NCI-H1694 (cell line): ENCODE measurements at places on chromosomes 3 and 15.

DNA sequence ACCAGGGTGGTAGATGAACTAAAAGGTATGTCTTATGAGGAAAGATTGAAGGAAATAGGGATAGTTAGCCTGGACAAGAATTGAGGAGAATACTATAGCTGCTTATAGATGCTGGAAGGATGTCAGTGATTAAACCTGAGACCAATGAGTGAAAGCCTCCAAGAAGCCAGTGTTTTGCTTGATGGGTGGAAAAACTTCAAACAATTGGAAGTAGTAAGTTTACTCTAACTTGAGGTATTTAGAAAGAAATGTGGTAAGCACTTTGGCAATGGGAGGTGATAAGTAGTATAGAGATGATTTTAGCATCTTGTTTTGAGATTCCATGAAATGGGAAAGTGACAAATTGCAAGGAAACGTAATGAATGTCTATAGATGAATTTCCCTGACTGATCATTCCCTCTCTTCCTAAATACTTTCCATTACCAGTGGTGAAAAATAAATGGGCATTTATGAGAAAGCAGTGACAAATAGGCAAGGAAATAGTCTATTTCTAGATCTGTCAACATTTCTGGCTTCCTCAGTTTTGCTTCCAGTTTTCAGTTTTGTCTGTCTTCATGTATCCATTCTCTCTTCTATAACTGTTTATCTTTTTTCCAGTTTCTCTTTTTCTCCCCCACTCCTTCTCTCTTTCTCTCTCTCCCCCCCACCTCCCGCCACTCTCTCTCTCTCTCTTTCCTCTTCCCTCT, 19.2 kb downstream of the SLC15A2 start:
- no peak for DNase-seq

DNA sequence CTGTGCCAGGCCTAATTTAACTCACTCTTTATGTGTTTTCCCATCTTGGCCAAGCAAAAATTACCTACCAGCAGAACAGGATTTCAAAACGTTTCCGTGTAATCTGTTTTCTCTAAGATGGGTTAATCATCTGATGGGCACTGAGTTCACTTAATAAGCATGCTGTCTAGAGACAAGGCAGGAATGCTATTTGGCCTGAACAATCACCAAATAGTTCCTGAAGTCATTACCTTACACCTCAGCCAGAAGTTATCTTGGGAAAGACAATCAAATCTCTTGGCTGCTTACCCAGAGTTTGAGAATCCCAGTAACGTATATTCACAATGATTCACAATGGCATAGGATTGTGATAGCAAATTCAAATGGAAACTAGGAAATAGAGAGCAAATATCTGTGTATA, 779.1 kb downstream of the CADM2 start:
- DNase-seq = no peak

- DNase-seq = no peak
These were observed 4.6 kb downstream of the FAM3D start for GRCh38 chr3:58661836-58662420.

DNA sequence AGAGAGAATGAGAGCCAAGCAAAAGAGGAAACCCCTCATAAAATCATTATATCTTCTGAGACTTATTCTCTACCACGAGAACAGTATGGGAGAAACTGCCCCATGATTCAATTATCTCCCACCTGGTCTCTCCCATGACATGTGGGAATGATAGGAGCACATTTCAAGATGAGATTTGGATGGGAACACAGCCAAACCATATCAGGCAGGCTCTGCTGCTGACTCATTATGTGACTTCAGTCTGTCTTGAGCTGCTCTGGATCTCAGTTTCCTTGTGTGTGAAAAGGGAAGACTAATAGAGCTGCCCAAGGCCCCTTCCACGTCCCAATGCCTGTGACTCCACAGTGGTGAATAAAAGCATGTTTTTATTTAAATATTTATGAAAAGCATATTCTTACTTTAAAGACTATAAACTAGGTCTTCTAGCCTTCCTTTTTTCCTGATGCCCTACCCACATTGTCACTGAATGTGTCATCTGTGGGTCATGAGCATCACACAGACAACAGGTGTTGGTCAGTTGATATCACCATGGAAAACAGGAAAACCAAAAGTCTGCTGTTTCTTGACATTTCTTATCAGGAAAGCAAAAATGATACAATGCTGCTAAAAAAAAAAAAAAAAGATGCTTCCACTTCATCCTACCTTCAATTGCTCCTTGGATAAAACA, 96.0 kb upstream of the PPP2R3A start:
- no peak for DNase-seq

- no peak for DNase-seq
These were observed 3.6 kb upstream of the PLA1A start for GRCh38 chr3:119594066-119594465.

DNA sequence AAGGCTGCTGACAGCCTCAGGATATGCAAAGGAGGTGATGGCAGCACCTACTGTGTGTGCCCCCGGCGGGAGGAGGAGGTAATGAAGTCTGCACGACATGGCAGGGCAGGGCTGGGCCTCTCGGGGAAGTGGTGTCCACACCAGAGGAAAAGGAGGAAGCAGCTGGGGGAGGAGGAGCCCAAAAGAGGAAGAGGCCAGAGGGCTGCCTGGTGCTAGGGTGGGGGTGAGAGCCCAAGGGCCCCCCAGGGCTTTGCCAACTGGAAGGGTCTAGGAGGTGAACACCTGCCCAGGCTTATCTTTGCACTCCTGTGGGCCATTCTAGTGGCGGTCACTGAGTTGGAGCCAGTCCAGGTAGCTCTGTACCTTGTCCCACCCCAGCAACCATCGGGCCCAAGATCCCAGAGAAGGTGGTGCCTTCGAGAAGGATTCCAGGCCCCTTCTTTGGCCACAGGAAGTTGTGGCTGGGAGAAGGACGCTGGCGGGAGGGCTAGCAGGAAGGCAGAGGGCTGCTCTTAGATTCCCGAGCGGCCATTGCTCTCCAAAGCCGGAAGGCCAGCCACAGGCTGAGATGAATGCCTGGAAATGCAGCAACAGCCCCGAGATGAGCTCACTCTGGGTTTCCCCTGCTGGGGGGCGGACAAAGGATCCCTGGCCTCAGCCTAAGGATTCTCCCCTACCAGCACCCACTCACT, 7.0 kb downstream of the GNAI2 start:
- no peak for DNase-seq

GRCh38 chr15:44045217-44045616, 149.9 kb downstream of the FRMD5 start:
- DNase-seq = no peak

DNA sequence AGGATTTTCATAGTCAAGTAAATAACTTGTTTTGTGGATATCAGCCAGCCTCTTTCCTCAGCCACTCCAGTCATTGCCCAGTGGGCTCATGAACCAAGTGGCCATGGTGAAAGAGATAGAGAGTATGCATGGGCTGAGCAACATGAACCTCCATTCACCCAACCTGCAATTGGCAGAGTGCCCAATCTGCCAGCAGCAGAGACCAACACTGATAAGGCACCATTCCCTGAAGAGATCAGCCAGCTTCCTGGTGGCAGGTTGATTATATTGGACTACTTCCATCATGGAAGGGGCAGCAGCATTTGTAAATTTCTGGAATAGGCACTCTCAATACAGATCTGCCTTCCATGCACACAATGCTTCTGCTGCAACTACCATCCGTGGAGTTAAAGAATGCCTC, 10.3 kb upstream of the MCF2L2 start:
- no peak for DNase-seq

DNA sequence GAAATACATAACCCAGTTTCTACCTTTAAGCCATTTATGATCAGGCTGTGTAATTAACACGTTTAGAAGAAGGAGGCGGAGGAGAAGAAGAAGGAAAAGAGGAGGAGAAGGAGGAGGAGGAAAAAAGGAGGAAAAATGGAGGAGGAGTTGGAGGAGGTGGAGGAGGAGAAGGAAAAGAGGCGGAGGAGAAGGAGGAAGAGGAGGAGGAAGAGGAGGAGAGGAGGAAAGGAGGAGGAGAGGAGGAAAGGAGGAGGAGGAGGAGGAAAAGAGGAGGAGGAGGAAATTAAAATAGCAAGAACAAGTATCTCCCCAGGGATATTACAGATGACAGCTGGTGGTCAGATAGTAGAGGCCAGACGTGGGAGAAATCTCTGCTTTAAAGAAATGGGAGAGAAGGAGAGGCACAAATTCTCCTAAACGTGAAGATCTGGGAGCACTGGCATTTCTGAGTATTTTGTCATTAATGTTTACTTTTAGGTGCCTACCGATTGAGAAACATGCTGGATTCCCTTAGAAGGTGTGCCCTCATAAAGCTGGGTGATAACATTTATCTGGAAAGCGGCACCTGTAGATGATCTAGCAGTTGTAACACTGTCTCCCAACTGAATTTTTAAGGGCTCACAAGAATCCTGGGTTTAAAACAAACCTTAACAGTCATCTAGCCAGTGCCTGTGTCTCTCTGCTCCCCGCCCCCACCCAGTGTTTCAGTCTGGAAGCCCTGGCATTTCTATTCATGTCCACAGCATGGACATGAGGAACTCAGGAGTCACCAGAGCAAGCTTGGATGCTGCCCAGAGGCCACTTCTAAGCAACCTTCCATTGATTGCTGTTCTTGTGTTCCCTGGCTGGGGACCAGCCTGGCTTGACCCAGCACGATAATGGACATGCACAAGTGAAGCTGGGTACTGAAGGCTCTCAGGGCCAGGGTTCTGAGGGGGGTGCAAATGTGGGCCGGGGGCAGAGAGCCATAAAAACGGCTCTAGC, 75.2 kb downstream of the CHRNA7 start:
- no peak for DNase-seq

DNA sequence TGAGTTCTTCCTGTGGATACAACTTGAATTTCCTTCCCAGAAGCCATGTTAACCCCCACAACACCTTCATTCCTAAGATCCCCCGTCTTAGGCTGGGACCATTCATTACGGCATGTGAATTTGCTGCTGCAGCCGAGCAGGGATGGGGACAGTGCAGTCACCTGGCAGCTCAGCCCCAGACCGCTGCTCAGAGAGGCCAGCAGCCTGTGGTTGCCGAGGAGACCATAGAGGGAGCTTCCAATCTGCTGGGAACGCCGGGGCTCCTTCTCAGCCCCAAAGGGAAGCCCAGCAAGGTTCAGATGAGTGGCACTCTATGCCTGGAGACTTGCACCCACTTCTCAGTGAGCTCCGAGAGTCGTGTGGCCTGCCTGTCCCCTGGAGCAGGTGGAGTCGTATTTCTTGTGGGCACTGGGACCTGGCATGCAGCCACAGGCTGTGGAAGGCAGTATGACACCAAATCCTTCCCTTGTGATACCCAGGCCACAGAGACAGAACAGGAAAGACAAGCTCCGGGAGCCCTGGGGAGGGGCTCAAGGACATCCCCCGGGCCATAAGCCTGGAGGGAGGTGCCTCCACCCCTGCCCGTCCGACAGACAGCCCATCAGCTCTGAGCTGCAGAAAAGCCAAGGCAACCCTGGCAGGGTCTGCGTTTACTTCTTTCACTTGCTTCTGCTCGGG, 167.3 kb downstream of the FAM43A start:
- no peak for DNase-seq

DNA sequence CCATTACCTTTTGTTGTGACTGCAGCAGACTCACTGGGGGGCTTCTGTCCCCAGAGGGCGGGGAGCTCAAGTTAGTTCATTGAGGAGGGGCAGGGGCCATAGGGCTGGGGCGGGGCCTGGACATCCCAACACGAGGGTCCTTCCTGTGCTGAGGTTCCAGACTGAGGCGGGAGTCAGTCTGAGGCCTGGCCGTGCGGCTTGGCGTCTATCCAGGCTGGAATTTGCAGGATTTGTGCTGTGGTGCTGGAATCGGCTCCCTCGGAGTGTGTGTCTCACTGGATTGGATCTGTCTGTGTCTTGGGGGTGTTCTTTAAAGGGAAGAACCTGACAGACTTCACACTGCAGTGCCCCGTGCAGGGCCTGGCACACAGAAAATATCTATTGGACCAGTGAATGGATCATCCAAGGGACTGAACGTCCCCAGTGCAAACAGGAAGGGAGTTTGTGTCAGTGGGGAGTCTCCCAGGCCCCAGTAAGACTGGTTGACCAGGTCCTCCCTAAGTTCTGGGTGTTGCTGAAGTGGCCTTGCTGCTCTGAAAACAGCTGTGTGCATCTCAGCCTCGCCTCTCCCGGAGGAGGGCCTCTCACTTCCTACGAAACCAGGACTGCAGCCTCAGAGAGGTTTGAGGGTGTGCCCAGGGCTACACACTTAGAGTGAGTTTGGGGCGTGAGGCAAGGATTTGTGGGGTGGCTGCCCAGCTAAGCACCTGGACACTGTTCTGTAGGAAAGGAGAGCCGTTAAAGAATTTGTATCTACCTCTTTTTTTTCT, 26.1 kb downstream of the GOLGA6L2 start:
- DNase-seq = no peak

DNA sequence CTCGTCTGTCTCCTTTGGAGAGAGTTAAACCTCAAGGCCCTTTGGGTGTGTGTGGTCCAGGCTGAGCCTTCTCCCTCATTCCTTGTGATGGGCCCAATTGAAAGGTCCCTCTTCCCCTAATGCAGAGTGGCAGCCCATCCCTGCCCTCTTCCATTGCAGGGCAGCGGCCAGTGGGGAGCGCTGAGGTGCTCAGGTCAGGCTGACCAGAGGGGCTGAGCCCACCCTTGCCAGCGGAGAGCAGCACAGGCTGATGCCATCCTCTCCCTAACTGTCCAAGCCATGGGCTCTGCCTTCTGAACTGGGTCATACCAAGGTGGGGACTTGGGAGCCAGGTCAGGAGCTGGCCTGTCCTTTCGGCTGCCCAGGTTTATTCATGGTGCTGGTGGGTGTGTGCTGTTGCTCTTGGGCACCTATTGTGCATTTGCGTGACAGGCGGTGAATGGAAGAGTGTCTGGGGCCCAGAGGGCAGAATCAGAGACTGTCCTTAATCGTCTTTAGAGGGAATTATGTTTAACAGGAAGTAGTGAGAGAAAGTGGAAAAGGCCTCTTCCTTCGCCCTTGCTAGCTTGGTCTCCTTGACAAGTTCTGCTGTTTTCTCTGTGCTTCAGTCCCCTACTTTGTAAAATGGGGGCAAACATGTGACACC, 96.9 kb downstream of the VGLL4 start:
- DNase-seq = no peak

- DNase-seq = peak; percentile 53
These were observed 26.7 kb downstream of the ABHD2 start for GRCh38 chr15:89114990-89115389.

- DNase-seq = no peak
These were observed 117.6 kb downstream of the IL5RA start for GRCh38 chr3:2992534-2992933.

DNA sequence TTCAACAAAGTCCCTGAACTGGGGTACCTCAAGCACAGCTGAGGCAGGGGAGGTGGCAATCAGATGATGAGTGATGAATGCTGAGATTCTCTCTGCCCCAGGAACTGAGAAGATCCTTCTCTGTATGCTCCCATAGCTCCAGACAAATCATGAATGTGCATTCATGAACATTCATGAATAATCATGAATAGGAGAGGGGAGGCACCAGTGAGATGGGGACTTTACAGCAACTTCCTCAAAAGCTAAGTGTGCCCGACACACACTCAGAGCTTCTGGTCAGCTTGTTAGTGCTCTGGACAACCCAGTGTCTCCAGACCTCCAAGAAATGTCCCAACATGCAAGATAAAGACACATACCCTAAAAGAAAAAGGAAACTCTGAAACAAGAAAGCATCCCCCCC, 24.3 kb downstream of the LRRC2 start:
- no peak for DNase-seq

- no peak for DNase-seq
These were observed 109.6 kb upstream of the FXR1 start for GRCh38 chr3:180802837-180803236.

GRCh38 chr3:27805282-27805681, 83.2 kb upstream of the EOMES start:
- DNase-seq = no peak
